Effector CD8-positive, alpha-beta T cell (primary cell): ENCODE measurements at places on chromosomes 6 and 20.

GRCh38 chr6:147770221-147770620 is 261.7 kb downstream of the SAMD5 start:
- no peak for DNase-seq

DNA sequence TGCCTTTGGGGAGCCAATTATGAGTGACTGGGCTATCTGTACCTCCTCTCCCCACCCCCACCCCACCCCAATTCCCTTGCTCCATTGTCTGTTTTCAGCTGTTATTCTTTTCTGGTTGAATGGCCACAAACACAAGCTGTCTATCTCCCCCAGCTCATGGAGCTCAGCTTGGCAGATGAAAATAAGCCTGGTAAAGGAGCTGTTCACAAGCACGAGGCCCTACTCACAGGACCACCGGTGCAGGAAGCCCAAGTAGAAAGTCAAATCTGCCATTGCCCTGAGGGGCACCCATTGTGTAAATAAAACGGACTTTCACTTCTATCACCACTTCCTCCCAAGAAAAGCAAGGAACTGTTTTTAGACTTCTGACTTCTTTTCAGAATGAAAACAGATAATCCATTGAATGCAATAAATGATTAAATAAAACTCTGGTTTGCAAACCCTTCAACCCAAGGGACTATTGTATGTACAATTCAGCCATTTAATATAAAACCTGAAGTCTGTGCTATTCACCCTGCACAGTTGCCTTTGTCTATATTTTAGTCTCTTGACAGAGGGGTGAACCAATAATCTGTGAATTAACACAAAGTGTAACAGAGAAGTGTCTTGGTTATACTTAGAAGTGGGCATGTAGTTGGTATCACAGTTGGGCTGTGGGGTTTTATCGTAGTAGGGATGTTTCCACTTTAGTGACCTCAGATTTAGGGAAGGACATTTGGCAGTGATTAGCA is 27.7 kb downstream of the RIPOR2 start:
- no peak for DNase-seq

DNA sequence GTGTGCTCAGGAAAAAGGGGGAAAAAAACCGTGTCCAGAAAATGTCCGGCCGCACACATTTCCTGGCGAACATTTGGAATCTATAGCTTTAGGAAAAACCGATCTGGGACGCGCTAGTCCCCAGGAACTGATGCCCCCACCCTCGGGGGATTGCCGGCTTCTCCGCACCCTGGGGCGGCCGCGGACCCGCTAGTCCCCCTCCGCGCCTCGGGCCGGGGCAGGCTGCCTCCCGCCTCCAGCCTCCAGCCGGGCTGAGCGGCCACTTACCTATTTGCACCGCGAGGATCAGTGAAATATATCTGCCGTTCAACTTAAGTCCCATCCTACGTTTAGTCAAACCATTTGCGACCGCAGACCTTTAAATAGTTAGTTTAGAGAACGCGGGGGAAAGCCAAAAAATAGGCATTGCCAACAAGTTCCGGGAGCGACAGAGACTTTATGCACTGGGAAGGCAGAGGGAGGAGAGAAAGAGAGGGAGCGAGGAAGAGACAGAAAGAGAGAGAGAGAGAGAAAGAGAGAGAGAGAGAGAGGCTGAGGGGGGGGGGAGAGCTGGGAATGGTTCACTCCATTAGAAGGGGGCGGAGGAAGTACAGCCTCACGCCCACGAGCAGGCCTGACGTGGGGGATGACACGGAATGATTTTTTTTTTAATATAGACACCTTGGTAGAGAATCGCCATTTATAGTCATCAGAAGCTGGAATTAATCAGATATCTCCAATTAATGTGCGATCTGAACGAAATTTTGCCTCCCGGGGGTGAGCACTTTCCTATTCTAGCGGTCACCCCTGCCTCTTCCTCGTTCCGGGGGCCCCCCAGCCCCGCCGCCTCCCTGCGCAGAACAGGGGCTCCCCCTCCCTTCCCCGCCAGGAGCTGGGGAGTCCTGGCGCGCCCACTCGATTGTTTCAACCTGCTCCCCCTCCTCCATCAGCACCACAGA is at the start of gene NRN1:
TSS of gene NRN1 (minus strand) at position 498 of the 938 bp plus-strand sequence. CDS start at position 322, 176 bp downstream.
- no peak for DNase-seq

DNA sequence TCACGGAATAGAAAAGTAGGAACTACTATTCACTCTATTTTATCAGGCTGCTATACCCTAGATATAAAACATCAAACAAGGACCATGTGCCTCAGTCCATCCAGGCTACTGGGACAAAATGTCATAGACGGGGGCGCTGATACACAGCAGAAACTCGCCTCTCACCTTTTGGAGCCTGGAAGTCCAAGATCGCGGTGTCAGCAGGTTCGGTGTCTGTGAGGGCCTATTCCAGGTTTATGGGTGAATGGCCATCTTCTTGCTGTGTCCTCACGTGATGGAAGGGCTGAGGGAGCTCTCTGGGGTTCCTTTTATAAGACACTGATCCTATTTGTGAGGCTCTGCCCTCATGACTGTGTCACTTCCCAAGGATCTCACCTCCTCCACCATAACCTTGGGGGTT is 89.5 kb downstream of the DLL1 start:
- no peak for DNase-seq

DNA sequence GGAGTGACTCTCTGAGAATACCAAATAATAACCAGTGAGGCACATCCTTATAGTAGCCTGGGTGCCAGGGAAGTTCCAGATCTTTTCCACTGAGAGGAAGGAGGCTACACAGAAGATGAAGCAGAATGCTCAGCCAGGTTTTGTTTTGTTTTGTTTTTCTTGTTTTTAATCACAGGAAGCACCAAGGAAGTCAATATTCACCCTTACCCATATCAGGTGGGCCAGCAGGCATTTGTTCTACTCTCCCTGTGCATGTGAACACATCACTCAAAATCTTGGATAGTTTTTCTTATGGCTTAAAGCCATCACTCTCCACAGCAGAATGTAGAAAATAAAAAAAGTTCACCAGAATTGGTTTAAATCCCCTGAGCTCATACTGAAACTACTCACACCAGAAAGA is 10.5 kb downstream of the SLC17A1 start:
- no peak for DNase-seq

DNA sequence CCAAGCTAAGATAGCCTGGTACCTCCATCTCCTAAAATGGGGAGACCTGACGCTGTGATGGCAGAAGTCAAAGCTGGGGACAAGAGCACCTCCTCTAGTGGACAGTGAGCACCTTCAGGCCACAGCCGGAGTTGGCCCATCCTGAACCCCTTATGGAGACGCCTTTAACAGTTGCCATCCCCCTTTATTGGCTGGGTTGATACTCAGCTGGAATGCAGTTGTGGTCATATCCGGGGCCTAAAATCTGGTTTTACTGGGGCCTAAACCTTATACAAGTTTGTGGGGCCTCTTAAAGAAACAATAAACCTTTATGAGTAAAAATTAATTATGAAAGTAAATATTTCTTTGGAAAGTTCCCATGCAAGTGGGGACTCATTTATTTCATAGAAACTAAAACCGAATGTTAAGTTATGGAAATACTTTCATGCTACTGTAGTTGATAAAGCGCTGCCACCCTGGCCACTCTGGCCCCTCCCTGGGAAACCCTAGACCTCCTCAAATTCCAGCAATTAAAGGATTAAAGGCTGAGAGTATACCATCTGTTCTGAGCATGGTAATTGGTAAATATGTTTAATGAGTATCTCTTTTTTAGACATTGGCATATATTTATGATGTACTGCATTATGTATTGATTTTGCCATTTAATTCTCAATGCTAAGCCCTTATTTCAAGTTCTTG is 95.1 kb upstream of the SASH1 start:
- no peak for DNase-seq

DNA sequence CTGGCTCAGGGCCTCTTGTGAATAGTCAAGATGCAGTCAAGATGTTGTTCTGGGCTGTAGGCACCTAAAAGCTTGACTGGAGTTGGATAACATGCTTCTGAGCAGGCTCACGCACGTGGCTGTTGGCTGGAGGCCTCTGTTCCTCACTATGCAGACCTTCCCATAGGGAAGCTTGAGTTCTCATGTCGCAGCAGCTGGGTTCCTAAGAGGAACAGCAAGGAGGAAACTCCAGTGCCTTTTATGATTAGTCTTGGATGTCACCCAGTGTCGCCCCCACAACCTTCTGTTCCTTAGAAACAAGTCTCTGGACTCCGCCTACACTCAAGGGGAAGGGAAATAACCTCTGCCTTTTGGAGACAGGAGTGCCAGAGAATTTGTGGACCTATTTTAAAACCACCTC is 210.7 kb downstream of the BCAS1 start:
- DNase-seq, result no peak

GRCh38 chr20:7609251-7609650 is 331.0 kb downstream of the HAO1 start:
- DNase-seq, result no peak

- DNase-seq, result no peak
Observed at GRCh38 chr20:48364688-48365421, 462.9 kb downstream of the PREX1 start.

GRCh38 chr6:152351110-152351509 is 286.1 kb downstream of the SYNE1 start:
- DNase-seq, result no peak

DNA sequence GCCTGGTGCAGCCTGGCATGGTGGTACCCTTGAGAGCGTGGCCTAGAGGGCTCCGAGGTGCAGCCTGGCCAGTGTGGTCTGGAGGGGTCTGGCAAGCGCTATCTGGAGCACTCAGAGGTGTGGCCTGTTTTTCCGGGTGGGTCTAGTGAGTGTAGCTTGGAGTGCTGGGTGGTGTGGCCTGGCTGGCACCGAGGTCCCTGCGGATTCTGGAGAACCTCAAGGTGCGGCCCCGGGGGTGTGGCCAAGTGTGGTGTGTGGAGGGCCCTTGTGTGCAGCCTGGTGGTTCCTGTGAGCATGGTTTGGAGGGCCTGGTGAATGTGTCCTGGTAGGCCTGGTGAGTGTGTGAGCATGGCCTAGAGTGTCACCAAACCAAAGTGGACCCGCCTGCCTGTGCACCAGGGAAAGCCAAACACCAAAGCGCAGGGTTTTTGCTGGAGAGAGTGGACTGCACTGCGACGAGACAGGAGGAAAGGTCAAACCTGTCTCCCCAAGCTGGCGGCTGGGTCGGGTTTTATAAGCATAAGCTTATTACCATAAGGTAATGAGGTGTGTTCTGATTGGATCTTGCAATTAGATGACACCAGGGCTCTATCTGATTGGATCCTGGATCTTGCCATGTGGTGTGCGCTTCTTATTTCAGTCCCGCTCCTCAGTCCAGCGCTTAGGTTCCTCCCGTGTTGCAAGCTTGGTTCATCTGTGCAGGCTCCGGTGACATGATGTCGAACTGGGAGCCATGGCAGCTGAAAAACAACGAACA is 35.7 kb downstream of the IGF2R start:
- no peak for DNase-seq
